ENCODE measurements at places on chromosomes 7 and 10.

- DNase-seq: no peak
These were observed 287.5 kb downstream of the KCNMA1 start for GRCh38 chr10:77350134-77350533.

DNA sequence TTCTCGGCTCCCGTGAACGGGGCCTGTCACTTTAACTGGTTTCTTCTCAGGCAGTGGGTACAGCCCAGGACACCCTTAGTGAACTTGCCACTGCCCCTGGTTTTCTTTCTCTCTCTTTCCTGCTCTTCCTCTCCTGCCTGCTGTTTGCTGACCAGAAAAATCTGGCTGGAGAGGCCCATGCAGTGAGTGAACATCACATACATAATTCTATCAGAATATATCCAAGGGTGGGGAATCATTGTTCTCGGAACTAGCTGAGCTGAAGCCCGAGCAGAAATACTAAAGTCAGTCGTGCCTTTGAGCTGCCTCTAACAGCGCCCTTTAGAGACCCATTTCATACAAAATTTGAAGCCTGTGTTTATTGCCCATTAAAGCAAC lies 501.5 kb upstream of the GALNT17 start:
- no peak for DNase-seq

DNA sequence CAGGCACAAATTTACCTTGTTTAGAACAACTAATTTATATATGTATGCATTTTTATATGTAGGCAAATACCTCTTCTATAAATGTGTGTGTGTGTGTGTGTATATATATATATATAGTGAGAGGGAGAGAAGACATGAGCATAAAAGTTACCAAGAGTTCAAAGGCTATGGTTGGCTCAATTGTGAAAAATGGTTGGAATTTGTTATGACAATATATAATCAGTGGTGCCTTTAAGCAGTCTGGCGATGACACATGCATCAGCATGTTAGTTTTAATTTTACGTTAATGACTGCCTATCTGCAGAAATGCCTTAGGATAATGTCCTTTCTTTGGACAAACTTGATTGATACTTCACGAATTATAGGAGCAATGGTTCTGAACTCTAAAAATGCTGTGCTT lies 980.8 kb upstream of the LRRTM3 start:
- DNase-seq: no peak

- no peak for DNase-seq
These were observed 111.1 kb downstream of the CPED1 start for GRCh38 chr7:121099572-121099971.

DNA sequence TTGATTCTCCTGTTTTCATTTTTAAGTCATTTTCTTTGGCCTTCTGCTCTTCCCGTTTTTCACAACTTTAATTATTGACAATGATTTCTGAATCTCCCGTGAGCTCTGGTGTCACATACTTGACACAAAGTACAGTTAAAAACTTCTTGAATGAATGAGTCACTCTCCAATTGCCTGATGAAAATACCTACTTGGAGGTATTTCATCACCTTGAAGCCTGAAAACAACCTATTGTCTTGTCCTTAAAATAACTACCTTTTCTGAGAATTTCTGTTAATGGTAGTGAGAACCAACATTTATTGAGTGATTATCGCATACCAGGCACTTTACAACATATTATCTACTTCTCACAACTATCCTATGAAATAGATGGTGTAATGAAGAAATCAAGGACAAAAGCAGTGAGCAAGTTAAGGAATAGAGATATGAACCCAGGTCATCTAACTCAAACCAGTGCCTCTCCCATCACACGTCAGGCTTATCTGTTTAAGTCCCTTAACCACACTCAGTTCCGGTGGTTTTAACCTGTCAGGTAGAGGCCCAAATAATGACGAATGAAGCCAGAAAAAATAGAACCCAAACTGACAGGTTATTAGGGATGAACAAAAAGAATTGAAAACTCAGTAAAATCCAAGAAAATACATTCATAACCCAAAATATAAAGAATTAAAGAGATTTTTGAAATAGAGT lies 11.6 kb downstream of the BET1 start:
- no peak for DNase-seq

- no peak for DNase-seq
These were observed 1.7 kb downstream of the ESYT2 start for GRCh38 chr7:158827411-158828132.

DNA sequence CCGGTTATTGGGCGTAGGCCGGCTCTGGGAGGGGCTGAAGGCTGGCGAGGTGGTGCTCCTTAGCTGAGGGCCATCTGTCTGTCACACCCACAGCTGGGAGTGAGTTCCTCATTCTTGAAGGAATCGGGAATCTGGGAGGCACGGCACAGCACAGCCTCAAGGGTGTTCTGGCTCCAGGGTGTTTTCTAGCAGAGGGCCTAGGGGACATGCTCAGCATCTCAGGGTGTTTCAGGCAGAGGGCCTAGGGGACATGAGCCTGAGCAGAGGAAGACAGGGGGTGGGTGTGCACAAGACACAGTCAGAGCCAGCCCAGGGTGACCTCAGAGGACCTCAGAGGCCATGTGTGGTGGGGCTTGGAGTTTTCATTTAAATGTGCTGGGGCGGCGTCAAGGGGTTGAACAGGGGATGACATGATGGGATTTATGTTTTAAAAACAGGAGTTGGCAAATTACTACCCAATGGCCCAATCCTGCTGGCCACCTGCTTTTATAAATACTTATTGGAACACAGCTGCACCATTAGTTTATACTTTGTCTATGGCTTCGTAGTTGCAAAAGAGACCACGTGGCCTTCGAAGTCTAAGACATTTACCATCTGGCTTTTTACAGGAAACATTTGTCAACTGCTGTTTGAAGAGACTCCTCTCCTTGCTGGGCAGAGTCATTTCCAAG lies 121.6 kb downstream of the PRKAG2 start:
- DNase-seq: no peak

DNA sequence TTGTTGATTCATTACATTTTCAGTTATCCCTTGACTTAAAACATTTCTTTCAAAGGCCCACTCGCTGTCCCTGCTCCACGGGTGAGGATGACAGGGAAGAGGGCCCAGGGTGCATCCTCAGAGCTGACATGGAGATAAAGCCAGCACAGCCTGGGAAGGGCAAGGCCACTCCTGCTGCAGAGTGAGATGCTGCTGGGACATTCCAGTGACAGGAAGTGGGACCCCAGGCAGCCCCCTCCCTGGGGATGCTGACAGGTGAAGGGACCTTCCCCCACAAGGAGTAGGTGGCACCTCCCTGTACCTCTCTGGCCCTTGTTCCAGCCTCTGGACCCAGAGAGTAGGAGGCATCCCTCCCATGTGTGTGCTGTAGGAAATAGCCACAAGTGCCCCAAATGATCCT lies 97.8 kb upstream of the DDC start:
- DNase-seq: no peak

GRCh38 chr7:129671266-129671665 lies 59.7 kb downstream of the NRF1 start:
- DNase-seq: no peak

DNA sequence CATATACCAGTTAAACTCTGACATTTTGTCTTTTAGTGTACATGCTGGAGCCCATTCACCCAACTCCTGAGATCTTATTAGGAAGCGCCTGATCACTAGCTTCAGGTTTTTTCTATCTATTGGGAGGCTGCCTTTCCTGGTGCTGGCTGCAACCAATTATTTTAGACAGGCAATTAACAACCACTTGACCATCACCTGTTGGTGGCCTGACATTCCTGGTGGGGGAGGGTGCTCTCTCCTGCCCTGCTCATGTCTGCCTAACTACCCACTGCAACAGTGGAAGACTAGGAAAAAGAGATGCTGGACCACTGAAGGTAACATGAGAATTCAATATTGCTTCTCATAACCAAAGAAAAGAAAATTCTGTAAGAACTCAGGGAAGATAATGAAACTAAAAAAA lies 190.3 kb upstream of the GRM3 start:
- DNase-seq: no peak

DNA sequence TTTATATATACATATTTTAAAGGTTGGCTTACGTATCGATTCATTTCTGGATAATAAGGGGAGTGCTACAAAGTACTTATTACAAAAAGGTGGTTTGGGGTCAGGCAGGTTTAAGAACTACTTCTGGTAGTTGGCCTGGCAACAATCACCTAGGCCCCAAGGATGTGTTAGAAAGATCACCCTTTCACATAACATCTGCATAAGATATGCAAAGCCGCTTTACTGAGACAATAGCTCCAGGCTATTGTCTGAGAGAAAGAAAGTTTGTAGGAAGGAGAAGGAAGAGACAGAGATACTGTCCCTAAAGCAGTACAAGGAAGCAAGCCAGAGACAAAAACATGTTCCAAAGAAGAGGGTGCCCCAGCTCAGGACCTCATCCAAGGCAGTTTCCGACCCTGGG lies 6.2 kb downstream of the PAXIP1 start:
- no peak for DNase-seq

GRCh38 chr7:143299840-143300239 lies 11.7 kb downstream of the CASP2 start:
- peak; percentile 73 for DNase-seq

GRCh38 chr7:27840313-27840712 lies 100.4 kb downstream of the TAX1BP1 start:
- peak; percentile 45 for DNase-seq

DNA sequence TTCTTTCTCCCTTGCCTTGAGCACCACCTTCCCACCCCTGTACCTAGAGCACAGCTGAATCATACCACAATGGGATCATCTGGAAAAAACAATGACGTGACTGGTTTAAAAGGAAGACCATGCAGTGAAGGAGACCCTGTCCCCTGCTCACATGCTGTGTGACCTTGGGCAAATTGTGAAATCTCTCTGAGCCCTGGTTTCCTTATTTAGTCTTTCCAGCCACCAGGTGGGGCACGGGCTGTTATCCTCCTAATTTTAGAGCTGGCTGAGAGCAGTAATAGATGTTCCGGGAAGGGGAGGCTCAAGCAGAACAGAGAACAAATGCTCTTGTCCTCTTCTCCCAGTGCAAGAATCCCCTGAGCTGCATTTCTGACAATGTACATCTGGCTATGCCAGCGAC lies 198.3 kb downstream of the RPS24 start:
- no peak for DNase-seq

- peak; percentile 19 for DNase-seq
These were observed 743 bp downstream of the RBM17 start for GRCh38 chr10:6089334-6090219.

GRCh38 chr7:917255-918117 lies 37.0 kb downstream of the ADAP1 start:
- DNase-seq: no peak

DNA sequence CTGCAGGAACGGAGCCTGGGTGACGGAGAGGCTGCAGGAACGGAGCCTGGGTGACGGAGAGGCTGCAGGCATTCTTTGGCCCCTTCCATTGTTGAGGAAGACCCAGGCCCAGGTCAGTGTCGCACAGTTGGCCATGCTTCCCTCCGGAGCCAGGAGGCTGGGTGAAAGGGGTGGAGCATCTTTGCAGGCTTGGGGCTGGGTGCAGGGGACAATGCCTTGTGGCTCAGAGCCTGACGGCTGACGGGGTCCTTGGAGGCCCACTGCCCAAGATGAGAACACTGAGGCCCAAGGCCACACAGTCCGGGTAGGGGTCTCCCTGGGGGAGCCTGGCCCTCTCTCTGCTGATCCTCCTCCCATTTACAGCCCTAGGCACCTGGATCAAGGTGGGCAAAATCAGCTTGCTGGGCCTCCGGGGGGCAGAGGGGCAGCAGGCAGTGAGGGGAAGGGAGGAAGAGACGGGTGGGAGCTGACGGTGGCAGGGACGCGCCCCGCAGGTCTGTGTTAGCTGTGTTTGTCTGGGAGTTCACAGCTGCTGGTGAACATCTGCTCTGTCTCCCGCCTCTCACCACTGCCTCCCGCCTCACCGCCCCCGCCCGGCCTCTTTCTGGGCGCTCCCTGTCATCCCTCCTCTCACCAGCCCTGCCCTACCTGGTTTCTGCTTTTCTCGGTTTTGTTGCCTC lies 30.6 kb upstream of the PCBD1 start:
- no peak for DNase-seq

DNA sequence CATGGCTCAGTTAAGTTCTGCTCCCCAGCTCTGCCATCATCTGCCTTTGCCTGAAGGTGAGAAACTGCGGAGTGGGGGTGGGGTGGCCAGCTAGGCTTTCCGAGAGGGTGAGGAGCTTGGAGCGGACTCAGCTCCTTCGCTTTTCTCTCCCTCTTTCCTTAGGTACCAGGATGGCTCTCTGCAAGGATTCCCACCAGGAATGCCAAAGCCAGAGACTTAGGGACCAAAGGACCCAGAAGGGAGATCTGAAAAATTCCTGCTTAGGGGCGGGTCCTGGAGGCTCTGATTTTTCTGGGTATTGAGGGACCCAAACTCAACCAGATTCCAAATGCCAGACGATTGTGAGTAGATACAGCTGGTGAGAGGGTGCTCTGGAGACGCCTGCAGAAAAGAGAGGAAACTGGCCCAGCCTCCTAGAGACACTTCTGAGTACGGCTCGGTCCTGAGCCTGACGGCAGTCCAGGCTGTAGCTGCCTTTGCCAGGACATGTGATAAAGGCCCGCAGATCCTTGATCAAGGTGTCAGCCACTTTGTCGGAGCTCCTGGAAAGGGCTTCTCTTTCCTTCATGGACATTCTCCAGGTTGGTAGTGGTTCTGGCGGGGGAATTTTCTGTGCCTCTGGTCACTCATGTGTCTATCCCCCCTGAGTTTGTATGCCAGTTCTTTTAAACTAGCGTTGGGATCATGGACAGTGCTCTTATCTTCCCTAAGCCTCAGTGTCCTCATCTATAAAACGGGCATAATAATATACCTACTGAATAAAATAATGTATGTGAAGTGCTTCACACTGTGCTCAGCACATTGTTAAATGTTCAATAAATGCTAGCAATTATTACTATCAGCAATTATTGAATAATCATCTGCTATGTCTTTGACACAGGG lies 42.5 kb upstream of the BTRC start:
- DNase-seq: no peak

- no peak for DNase-seq
These were observed 62.4 kb upstream of the ANTXRL start for GRCh38 chr10:46224414-46224682.

- no peak for DNase-seq
These were observed 71.4 kb downstream of the TMEM270 start for GRCh38 chr7:73932364-73932763.

- no peak for DNase-seq
These were observed 52.4 kb downstream of the ABCB1 start for GRCh38 chr7:87548123-87548919.

GRCh38 chr10:95026461-95026860 lies 42.8 kb downstream of the CYP2C8 start:
- DNase-seq: no peak

DNA sequence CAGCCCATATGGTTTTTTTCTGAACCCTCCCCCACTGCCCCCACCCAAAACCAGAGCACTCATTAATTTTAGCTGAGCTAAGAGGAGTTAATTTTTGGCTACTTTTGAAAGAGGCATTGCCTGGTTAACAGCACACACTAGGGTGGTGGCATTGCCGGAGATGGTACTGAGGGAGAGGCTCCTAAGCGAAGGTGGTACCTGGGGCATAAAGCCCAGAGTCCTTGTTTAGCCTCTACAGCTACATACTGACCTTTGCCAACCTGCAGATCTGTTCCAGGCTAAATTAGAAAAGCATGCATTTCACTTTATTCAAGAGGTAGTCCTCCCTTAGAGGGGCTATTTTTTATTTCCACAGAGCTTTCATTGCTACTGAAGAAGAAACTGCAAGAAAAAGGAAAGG lies 172.8 kb upstream of the AGK start:
- no peak for DNase-seq

- no peak for DNase-seq
These were observed 92.5 kb upstream of the NPVF start for GRCh38 chr7:25320791-25321190.

GRCh38 chr7:131649003-131649541 lies 92.6 kb upstream of the PODXL start:
- DNase-seq: no peak

GRCh38 chr10:24793648-24794379 lies 70.1 kb upstream of the ARHGAP21 start:
- DNase-seq: no peak

GRCh38 chr10:51649064-51649463 lies 50.3 kb downstream of the CSTF2T start:
- no peak for DNase-seq
